ENCODE measurements at places on chromosomes 16 and 17.

DNA sequence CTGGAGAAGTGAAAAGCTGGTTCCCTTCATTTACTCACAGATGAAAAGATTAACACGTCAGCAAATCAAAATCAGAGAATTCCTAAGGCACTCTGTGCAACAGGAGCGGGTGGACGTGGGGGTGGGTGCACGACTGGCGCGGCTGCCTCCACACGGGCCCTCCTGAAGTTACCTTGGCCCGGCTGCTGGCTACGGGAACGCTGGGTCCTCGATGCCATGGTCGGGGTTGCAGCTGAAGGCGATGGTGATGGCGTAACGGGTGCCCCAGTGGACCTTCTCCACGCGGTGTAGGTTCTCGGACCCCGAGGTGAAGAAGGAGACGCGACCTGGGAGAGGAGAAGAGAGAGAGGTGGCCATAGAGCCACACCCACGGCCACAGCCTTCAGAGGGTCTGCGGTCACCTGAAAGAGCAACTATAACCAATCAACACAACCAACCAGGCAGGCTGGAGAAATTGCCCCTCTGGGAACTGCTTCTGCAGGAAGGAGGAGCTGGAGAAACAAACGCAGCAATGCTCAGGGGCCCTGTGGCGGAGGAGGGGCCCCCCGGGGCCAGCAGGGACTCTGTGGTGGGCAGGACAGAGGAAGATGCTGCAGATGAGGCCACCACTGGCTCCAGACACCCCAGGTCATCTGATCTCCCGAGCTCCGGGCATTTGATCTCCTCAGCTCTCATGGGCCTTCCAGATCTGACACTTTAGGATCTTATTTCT is 20.8 kb downstream of the UTS2R start:
- H3K4me1 ChIP-seq = peaks cover 2% of the 10 kb centered on the region
- H3K4me3 ChIP-seq = no peak overlapping the region
- no peak overlapping the region for H3K27ac ChIP-seq
- H3K36me3 ChIP-seq = peaks cover 10% of the 10 kb centered on the region
- DNase-seq = no peak

- peaks cover 6% of the 10 kb centered on the region for H3K36me3 ChIP-seq
- H3K27ac ChIP-seq = no peak overlapping the region
- H3K4me1 ChIP-seq = peaks cover 36% of the 10 kb centered on the region
- no peak overlapping the region for H3K4me3 ChIP-seq
Measured at GRCh38 chr16:70697594-70698170, 11.8 kb upstream of the MTSS2 start.

- H3K4me1 ChIP-seq = no peaks in the 10 kb centered on the region
- no peak overlapping the region for H3K4me3 ChIP-seq
- no peak overlapping the region for H3K27ac ChIP-seq
- H3K36me3 ChIP-seq = peaks cover 37% of the 10 kb centered on the region
- no peaks in the 10 kb centered on the region for H3K27me3 ChIP-seq
Measured at GRCh38 chr16:47358816-47359215, 102.0 kb downstream of the ITFG1 start.

DNA sequence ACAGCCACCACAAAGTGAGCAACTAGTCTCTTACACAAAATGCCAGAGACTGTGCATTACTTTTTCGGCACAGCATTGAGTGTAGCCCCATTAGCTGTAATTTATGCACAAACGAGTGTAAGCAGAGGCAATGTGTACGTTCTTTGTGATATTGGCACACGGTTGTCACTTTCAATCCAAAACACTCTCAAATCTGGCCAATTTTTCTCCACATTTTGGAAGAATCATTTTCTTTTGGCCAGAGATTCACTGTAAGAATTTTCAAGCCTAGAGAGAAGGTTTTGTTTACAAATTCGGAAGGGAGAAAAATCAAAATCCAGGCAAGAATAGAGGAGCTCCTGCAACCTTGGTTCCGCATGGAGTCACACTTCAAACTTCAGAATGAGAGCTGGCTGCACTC is 15.4 kb upstream of the KIF2B start:
- no peaks in the 10 kb centered on the region for H3K27me3 ChIP-seq
- H3K4me3 ChIP-seq = no peak overlapping the region
- H3K36me3 ChIP-seq = no peaks in the 10 kb centered on the region
- H3K27ac ChIP-seq = no peak overlapping the region
- DNase-seq = no peak

All from activated CD4-positive, alpha-beta T cell treated with anti-CD3 and anti-CD28 coated beads for 36 hours (primary cell).